NCI-H524 (cell line): ENCODE measurements at places on chromosomes 16 and 17.

DNA sequence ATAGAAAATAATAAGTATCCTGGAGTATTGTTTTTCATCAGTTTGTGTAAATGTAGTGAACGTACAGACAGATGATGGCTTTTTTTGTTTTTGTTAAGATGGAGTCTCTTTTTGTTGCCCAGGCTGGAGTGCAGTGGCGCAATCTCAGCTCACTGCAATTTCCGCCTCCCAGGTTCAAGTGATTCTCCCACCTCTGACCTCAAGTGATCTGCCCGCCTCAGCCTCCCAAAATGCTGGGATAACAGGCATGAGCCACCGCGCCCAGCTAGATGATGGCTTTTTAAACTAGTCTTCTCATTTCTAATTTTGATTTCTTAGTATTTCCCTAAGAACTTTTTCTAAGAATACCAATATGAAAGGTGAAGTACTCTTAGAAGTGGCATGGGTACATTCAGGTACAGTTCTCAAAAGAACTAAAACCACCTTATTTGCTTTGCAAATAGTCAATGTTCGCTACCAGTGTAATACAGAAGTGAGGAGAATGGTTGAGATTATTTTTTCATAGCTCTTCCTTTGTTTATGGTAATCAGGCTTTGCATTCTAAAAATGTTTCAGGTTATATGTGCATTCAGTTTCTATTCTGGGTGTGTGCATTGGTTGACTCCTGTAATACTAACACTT is 34.2 kb downstream of the TTC19 start:
- no peak for DNase-seq

DNA sequence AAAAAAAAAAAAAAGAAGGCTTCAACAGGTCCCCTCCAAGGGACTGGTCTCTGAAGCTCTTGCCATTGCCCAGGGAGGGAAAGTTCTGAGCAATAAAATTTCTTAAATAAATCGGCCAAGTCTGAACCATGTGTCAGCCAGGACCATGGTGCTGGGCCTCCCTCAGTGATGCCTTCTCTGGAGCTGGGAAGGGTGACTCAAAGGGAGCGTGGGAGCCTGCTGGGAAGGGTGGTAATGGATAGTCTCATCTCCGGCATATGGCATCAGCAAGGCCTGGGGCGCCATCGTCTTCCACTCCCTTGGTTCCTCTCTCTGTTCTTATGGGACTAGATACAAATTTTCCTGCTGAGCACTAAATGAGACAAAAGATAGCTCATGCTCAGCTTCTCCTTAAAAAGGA is 2.3 kb downstream of the VKORC1 start:
- no peak for DNase-seq

DNA sequence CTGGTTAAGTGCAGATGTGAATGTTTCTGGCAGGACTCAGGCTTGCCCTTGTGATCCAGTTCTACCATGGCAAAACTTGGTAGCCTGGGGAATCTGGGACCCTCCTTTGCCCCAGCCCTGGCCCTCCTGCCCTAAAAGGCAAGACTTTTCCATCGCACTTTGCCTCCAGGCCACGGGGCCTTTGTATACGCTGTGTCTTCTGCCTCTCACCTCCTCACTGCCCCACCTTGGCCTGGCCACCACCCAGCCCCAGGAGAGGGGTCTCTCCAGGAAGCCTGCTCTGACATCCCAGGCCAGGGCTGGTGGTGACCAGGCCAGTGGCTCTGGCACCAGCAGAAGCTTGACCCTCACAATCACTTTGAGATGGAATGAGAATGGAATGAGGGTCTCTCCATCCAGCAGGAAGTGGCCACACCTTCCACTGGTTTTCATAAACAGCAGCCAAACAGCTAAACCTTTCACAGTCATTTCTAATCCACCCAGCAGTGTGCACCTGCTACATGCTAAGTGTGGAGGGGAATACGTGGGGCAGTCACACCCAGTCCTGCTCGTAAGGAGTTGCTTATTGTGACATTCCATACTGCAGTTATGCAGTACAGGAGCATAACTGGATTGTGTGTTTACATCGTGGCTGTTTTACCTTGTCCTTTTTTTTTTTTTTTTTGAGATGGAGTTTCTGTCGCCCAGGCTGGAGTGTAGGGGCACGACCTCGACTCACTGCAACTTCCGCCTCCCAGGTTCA is 1.6 kb upstream of the MRPL38 start:
- no peak for DNase-seq

DNA sequence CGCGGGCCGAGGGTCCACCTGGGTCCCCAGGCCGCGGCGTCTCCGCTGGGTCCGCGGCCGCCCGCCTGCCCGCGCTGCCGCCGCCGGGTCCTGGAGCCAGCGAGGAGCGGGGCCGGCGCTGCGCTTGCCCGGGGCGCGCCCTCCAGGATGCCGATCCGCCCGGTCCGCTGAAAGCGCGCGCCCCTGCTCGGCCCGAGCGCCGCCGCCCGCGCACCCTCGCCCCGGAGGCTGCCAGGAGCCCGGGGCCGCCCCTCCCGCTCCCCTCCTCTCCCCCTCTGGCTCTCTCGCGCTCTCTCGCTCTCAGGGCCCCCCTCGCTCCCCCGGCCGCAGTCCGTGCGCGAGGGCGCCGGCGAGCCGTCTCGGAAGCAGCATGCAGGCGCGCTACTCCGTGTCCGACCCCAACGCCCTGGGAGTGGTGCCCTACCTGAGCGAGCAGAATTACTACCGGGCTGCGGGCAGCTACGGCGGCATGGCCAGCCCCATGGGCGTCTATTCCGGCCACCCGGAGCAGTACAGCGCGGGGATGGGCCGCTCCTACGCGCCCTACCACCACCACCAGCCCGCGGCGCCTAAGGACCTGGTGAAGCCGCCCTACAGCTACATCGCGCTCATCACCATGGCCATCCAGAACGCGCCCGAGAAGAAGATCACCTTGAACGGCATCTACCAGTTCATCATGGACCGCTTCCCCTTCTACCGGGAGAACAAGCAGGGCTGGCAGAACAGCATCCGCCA is 504 bp downstream of the FOXC2 start:
- DNase-seq: no peak

GRCh38 chr17:39225959-39226683 is 376 bp upstream of the STAC2 start:
- DNase-seq: peak; percentile 84

DNA sequence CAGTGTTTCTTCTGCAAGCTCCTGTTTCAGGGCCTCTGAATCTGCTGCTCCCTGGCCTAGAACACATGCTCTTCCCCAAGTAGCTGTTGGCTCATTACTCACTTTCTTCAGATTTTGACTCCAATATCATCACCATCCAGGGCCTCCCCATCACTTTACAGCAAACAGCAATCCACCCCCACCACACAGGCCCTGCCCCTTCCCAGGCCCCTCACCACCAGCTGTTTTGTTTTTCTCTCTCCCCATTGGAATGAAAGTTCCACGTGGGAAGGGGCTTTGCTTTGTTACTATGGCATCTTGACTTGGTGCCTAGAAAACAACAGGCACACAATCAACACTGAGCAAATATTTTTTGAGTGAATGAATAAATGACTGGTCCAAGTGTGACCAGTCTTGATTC is 4.0 kb downstream of the TMEM170A start:
- no peak for DNase-seq

DNA sequence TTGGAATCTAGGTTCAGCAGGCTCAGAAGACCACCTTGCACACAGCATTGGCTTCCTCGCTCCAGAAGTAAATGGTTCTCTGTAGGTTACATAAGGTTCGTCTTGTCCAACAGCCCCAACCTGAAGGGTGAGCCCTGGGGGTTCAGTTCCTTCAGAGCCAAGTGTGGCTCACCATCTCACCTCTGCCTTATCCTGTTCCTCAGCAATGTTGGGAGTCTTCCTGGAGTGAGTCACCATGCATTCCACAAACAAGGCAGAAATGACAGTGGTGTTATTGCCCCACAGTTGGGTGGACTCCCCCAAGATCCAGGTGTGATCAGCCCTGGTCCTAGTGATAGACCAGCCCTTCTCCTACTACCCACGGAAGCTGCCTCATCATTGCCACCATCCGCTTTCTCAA is 26.8 kb upstream of the SMPD3 start:
- no peak for DNase-seq

DNA sequence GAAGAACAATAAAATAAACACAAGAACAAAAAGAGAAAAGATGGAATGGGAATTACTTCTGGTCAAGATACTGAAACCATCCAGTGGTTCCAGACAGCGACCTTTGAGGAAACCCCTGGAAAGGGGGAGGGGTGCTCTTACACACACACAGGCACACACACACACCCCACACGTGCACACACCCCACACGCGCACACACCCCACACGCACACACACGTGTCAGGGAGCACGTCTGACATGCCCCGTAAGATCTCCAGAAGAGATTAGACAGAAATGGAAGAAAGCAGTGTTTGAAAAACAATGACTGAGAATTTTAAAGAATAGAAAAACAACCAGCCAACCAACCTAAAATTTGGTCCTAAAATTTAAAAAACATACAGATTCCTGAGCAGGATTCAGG is 45.3 kb upstream of the FASN start:
- DNase-seq: no peak

GRCh38 chr16:75326333-75326732 is 74.9 kb upstream of the BCAR1 start:
- DNase-seq: no peak

- DNase-seq: no peak
These were observed 140.2 kb upstream of the CDC42EP4 start for GRCh38 chr17:73452009-73452408.

GRCh38 chr16:31253642-31254045 is 6.1 kb upstream of the ITGAM start:
- no peak for DNase-seq

- DNase-seq: no peak
These were observed 7.0 kb downstream of the TMIGD1 start for GRCh38 chr17:30326809-30327208.

GRCh38 chr17:57699751-57700219 is 45.3 kb downstream of the CCDC182 start:
- no peak for DNase-seq

DNA sequence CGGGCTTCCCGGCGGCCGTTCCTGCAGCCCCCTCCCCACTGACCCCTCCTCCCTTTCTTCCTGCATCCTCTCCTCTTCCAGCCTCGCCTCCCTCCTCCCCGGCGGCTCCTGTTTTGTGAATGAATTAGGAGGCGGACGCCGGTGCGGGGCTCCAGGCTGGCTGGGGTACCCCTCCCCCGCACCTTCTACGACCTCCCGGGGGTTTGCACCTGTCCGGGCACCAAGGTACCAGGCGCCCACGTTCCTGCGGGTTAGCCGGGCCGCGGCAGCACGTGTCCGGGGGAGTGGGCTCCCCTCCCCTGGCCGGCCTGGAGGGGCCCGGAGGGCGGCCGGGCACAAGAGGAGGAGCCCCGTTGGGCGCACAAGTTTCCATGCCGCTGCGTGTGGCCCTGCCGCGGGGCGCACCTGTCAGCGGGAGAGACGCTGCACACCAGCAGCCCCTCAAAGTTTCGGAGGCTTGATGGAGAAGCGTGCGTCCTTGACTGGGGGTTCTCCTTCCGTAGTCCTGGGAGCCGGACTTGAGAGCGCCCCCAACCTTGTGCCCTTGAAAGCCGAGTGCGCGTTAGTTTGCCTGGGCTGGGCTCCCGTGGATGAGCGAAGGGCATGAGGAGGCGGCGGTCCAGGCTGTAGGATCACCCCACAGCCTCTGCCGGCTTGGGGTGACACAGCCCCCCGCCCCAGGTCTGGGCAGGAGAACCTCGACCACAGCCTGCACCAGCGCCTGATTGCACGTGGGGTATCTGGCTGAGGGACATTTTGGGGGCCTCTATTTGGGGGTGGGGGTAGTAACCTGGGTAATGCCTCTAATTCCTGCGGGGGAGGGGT is 1.2 kb downstream of the HAS3 start:
- DNase-seq: no peak

DNA sequence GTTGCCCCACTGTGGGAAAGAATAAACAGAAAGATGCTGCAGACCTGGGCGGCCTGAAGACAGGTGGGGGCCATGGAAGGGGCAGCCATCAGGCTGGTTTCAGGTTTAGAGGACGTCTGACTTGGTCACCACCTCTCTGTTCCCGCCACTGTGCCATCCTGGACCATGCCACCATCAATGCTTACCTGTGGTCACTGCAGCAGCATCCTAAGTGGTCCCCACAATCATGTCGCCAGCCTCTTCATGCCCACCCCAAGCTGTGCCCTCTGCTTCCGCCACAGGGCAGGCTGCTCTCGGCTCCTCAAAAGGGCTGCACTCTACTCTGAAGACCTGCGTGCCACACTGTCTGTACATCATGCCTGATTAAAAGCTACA is 10.4 kb downstream of the SMIM5 start:
- no peak for DNase-seq

DNA sequence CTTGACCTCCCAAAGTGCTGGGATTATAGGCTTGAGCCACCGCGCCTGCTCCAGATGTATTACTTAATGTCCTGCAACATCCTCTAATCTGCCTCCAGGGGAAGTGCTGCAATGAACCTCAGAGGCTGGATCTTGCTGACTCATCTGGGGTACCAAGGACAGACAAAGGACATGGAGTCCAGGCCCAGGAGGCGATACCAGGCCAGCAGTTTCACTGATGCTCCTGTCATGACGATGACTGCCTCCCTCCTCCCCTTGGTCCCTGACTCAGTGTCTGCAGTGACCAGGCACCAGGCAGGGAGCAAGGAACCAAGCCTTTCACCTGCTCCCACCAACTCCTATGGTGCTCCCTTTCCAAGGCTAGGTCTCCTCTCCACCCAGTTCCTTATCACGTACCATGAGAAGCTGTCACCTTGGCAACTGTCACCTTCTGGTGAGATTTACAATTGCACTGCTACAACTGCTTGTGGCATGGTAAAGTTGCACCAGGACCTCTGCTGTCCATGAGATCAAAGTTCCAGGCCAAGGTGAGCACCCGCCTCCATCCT is 21.6 kb upstream of the PHOSPHO1 start:
- DNase-seq: no peak

- DNase-seq: no peak
These were observed 250.6 kb upstream of the ZFHX3 start for GRCh38 chr16:73298562-73298961.

DNA sequence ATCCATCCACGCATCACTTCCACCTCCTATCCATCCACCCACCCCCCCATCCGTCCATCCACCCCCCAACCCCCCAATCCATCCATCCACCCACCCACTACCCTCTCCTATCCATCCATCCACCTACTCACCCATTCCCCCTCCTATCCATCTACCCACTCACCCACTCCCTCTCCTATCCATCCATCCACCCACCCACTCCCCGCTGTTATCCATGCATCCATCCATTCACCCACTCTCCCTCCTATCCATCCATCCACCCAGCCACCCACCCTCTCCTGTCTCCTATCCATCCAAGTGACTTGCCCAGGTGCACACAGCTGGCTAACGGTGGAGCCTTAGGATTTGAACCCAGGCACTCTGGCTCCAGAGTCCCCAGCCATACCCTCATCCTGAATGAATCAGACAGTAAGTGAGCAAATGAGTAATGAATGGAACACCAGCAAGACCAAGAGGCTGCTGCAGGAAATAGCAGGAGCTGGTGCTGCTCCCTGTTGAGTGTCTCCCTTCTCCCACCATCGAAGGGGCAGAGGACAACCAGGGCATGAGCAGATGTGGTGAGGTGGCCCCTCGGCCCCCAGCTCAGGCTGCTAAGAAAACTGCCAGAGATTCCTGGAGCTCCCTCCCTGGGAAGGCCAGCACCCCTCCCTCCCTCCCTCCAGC is 62.5 kb downstream of the LITAF start:
- no peak for DNase-seq

- DNase-seq: no peak
These were observed 25.0 kb downstream of the HOXB1 start for GRCh38 chr17:48505788-48506187.

- no peak for DNase-seq
These were observed 267.2 kb downstream of the PARN start for GRCh38 chr16:14362774-14363371.

GRCh38 chr17:10042589-10043244 is 137.6 kb upstream of the RCVRN start:
- DNase-seq: no peak
